ENCODE measurements at places on chromosomes 2 and 18. TPM values are rescaled to one million over a fixed set of nuclear protein-coding genes. Genes with fewer than 3 reads are reported as not detected.

Gene RFX8
- not detected for polyA plus RNA-seq

Gene MYL12B
- 598 TPM for polyA plus RNA-seq

Gene ACSL3
- polyA plus RNA-seq: 28.5 TPM

Gene ATP6V1B1
- not detected for polyA plus RNA-seq

Gene DPP10
- not detected for polyA plus RNA-seq

Gene CD8B2
- not detected for polyA plus RNA-seq

Gene RGPD3
- 0.05 TPM for polyA plus RNA-seq

Gene CNGA3
- not detected for polyA plus RNA-seq

Gene TMEM200C
- polyA plus RNA-seq: not detected

Gene SCN9A
- polyA plus RNA-seq: not detected

Gene CPO
- polyA plus RNA-seq: not detected

Gene FBXO41
- polyA plus RNA-seq: 1.7 TPM

Gene SDC1
- polyA plus RNA-seq: not detected

Gene MC4R
- not detected for polyA plus RNA-seq

Gene PTPN18
- 67.7 TPM for polyA plus RNA-seq

Gene SLC23A3
- not detected for polyA plus RNA-seq

Gene UGT1A5
- not detected for polyA plus RNA-seq

Gene BMP10
- not detected for polyA plus RNA-seq

Gene WDR75
- polyA plus RNA-seq: 15.5 TPM

Gene CTNNA2
- polyA plus RNA-seq: not detected

Gene PLGLB1
- polyA plus RNA-seq: 3.4 TPM

Gene ACMSD
- polyA plus RNA-seq: not detected

Gene LAMA3
- polyA plus RNA-seq: not detected

Gene ANKRD53
- polyA plus RNA-seq: not detected

Gene GKN2
- not detected for polyA plus RNA-seq

Gene SGPP2
- polyA plus RNA-seq: not detected

Gene CCL20
- polyA plus RNA-seq: not detected

Gene MEIS1
- not detected for polyA plus RNA-seq

Gene ABCG8
- polyA plus RNA-seq: not detected

Gene ABCB11
- not detected for polyA plus RNA-seq

Gene RAB17
- polyA plus RNA-seq: not detected

Gene DPP4
- 0.68 TPM for polyA plus RNA-seq

Gene PLA2R1
- not detected for polyA plus RNA-seq

Gene CDC42EP3
- polyA plus RNA-seq: 8.2 TPM

Gene VAMP8
- 339 TPM for polyA plus RNA-seq

Gene WDR7
- polyA plus RNA-seq: 15.6 TPM

Gene ERICH2
- polyA plus RNA-seq: not detected

Gene FSHR
- polyA plus RNA-seq: not detected

Gene RSAD2
- polyA plus RNA-seq: 8.5 TPM

Gene BBS5
- polyA plus RNA-seq: not detected

Gene TXNL4A
- polyA plus RNA-seq: 253 TPM

Gene CBLN2
- not detected for polyA plus RNA-seq

Gene IL1RN
- not detected for polyA plus RNA-seq

Gene CNTNAP5
- not detected for polyA plus RNA-seq

Gene COL4A4
- 0.57 TPM for polyA plus RNA-seq

Gene LOXHD1
- polyA plus RNA-seq: not detected

Gene MAP2
- 10.1 TPM for polyA plus RNA-seq

Gene LHCGR
- not detected for polyA plus RNA-seq

Gene DNER
- polyA plus RNA-seq: not detected

Gene PLCD4
- polyA plus RNA-seq: not detected

Gene RFTN2
- polyA plus RNA-seq: 0.20 TPM

Gene FHOD3
- not detected for polyA plus RNA-seq

Data from naive B cell (primary cell).